ENCODE measurements at places on chromosomes 16 and 17.

GRCh38 chr17:17542906-17543635 is 46.9 kb upstream of the RASD1 start:
- DNase-seq = no peak

DNA sequence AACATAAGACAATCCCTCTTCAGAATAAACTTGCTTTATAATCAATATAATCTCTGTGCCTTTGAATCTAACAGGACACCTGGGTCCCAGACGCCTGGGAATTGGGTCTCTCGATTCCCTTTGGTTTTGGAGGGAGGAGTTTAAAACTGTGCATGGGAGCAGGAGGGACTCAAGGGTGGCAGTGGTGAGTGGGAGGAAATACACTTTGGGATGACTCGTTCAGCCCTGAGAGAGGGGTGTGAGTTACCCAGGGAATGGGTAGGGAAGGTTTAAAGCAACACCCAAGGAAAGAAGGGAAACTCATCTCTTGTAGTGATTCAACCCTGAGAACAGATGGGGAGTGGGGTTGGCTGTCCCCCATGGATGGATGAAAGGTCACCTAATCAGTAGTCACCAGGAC is 1.6 kb downstream of the RANGRF start:
- DNase-seq = no peak

GRCh38 chr16:50072730-50073129 is 7.0 kb downstream of the HEATR3 start:
- DNase-seq = no peak

DNA sequence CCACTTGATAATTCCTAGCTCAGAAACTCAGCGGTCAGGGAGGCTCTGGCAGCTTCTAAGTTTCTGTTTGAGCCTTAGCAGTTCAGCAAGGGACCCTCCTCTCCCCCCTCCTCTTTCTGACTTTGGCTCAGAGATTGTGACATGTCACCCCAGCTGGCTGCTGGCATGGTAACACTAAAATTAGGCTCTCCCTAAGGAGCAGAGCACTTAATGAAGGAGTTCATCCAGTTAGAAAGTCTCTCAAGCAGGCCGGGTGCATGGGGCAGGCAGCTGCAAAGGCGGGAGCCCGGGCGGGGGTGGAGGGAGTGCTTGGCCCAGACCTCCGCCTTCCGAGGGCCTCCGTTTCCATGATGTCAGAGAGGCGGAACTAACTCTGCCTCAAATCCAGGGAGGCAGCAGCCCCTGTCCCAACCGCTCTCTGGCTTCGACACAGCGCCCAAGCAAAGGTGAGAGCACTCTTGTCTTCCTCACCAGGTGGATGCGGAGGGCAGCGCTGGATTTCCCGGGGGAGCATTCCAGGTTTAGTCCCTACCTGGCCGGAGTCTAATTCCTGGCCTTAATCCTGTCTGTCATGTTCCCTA is 128.0 kb upstream of the PLCG2 start:
- no peak for DNase-seq

DNA sequence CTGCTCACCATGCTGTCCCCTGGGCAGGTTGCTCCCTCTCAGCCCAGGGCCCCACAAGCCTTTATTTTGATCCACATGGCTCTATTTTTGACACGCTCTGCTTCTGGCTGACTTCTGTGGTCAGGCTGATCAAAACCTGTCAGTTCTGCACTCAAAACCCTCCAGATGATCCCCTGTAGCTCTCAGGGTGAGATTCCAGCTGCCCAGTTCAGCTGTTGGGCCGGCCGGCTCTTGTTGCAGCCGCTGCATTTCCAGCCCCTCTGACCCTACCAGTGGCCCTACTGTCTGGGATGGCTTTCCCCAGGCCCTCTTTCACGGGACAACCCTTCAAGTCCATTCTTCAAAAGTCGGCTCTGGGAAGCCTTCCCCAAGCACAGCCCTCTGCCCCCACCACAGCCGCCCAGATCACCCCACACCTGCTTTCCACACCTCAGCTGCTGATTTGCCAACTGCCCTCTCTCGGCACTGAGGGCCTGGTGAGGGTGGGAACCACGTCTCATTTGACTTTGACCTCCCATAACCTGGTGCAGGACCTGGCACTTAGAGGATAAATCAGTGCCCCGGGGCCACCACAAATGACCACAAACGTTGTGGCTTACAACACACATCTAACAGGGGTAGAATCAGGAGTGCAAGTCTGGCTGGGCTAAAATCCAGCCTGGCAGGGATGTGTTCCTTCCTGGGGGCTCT is 16.3 kb upstream of the CACNG4 start:
- DNase-seq = no peak

- DNase-seq = no peak
These were observed 133.5 kb downstream of the RGS9 start for GRCh38 chr17:65270499-65271253.

GRCh38 chr17:75763613-75764416 is 1.2 kb downstream of the GALK1 start:
- no peak for DNase-seq

GRCh38 chr17:43025290-43025657 is 243 bp downstream of the RND2 start:
- no peak for DNase-seq

GRCh38 chr16:65790768-65791167 is 575.7 kb upstream of the CDH5 start:
- DNase-seq = no peak

GRCh38 chr16:58472827-58473226 is 27.1 kb upstream of the NDRG4 start:
- DNase-seq = no peak

All from stimulated activated CD4-positive, alpha-beta T cell treated with anti-CD3 and anti-CD28 coated beads, Interleukin-15, amount 100 ng/mL, for 1 hour (primary cell).